ENCODE measurements at places on chromosomes 7 and 10. TPM values are rescaled to one million over a fixed set of nuclear protein-coding genes. Genes with fewer than 3 reads are reported as not detected.

GRCh38 chr7:31529103-31529502, 15.2 kb downstream of the ITPRID1 start:
- no peak for DNase-seq
- H3K4me3 ChIP-seq, result no peak overlapping the region
- H3K4me1 ChIP-seq, result no peaks in the 10 kb centered on the region
- no peaks in the 10 kb centered on the region for H3K27me3 ChIP-seq
- no peaks in the 10 kb centered on the region for H3K36me3 ChIP-seq

- DNase-seq, result no peak
- H3K36me3 ChIP-seq, result peaks cover 6% of the 10 kb centered on the region
- peak overlapping the region; percentile 95 for H3K27ac ChIP-seq
- peaks cover 21% of the 10 kb centered on the region for H3K4me1 ChIP-seq
Observed at GRCh38 chr7:73683788-73684693, 644 bp downstream of the BUD23 start.

- no peak overlapping the region for H3K4me3 ChIP-seq
- peaks cover 79% of the 10 kb centered on the region for H3K27me3 ChIP-seq
- no peak overlapping the region for H3K27ac ChIP-seq
- DNase-seq, result no peak
- no peaks in the 10 kb centered on the region for H3K4me1 ChIP-seq
Observed at GRCh38 chr7:25879799-25880198, 272.2 kb upstream of the NFE2L3 start.

- no peaks in the 10 kb centered on the region for H3K36me3 ChIP-seq
- H3K27ac ChIP-seq, result no peak overlapping the region
- peaks cover 4% of the 10 kb centered on the region for H3K4me1 ChIP-seq
- peaks cover 13% of the 10 kb centered on the region for H3K27me3 ChIP-seq
- no peak for DNase-seq
- no peak overlapping the region for H3K4me3 ChIP-seq
Observed at GRCh38 chr7:95686109-95686508, 86.2 kb upstream of the DYNC1I1 start.

DNA sequence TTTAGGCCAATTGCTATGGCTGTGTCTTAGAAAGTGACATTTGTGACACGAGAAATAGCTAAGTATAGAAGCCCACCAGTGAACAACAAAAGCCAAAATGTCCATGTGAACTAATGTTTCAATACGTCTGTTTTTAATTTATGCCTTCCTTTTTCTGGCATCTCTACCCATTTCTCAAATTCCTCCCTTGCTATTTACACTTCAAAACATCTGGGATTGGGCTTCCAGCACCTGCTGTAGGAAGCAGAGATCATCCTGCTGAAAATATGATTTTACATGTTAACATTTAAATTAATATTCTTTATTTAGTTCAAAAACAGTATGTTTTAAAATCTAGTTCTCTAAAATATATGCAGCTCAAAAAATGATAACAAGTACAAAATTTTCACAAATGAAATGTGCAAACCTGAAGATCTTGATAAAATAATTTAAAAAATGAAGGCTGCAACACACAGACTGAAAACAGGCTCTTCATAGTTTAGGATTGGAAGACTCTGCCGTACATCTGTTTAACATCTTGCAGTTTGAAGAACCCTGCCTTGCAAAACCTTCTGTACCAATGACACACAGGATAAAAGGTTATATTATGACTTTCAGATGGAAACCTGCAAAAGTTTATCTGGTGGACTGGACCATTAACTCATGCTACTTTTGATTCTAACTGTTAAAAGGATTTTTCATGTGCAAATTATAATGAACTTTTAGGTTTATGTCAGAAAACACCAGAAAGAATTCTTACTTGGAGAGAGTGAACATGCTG, 408.4 kb downstream of the SUGCT start:
- H3K36me3 ChIP-seq, result no peaks in the 10 kb centered on the region
- H3K4me1 ChIP-seq, result no peaks in the 10 kb centered on the region
- no peak overlapping the region for H3K4me3 ChIP-seq
- DNase-seq, result no peak
- no peak overlapping the region for H3K27ac ChIP-seq

- peaks cover 2% of the 10 kb centered on the region for H3K36me3 ChIP-seq
- no peak for DNase-seq
- no peak overlapping the region for H3K27ac ChIP-seq
Observed at GRCh38 chr7:101699399-101699798, 70.3 kb upstream of the MYL10 start.

DNA sequence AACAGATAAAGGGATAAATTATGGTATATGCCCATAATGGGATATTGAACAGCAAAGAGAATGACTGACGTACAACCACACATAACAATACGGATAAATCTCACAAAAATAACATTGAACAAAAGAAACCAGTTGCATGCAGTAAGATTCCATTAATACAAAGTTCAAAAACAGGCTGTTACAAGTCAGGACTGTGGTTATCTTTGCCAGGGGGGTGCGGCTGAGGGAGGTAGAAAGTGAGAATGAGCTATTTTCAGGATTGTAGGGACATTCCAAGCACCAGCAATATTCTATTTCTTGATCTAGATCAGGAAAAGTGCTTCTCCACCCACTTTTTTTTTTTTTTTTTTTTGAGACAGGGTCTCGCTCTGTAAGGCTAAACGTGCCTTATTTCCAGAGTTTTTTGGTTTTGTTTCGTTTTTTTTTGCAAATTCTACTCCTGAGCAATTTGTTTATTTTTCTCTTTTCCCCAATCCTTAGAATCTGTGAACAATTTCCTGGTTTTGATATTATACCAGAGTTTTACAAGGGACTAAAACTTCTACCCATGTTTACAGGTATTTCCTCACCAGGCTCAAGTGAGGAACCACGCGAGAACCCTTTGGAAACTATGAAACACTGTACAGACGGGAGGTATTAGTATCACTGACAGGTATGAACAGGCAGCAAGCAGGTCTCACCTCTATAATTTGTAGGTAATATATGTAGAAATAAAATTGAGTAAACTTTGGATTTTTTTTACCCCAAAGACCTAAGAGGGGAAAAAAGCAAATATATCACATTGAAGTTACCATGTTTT, 9.9 kb downstream of the SMURF1 start:
- no peak for DNase-seq
- H3K4me1 ChIP-seq, result peaks cover 41% of the 10 kb centered on the region
- H3K27me3 ChIP-seq, result no peaks in the 10 kb centered on the region

GRCh38 chr10:112213098-112213823, 29.7 kb upstream of the GPAM start:
- H3K27ac ChIP-seq, result no peak overlapping the region
- DNase-seq, result no peak
- peaks cover 4% of the 10 kb centered on the region for H3K4me1 ChIP-seq

DNA sequence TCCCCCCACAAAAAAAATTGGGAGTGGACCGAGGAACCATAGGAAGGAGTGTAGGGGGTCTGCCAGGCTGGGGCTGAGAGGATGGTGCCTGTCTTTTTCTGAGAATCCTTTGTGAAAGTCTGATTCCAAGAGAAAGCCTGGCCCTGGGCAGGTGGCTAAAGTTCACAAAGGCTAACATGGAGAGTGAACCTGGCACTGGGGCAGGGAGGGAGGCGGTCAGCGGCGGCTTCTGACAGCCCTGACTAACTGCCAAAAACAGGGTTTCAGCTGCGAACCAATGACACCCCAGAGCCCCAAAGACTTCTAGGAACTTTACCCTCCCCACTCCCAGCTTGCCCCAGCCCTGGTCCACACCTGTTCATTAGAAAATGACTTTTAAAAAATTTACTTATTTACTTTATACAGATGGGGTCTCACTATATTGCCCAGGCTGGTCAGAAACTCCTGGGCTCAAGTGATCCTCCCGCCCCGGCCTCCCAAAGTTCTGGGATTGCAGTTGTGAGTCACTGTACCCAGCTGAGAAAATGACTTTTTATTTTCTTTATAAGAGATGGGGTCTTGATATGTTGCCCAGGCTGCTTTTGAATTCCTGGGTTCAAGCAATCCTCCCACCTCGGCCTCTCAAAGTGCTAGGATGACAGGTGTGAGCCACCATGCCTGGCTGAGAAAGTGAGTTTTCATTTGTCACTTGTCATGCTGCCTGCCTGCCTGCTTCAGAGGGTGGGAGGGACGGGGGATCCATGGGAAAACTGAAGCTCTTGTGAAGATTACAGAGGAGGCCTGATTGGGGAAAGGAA, 61.0 kb upstream of the DUSP5 start:
- H3K4me3 ChIP-seq, result no peak overlapping the region
- peaks cover 7% of the 10 kb centered on the region for H3K4me1 ChIP-seq
- H3K36me3 ChIP-seq, result no peaks in the 10 kb centered on the region
- DNase-seq, result no peak

GRCh38 chr7:79434098-79434497, 19.4 kb downstream of the MAGI2 start:
- H3K36me3 ChIP-seq, result no peaks in the 10 kb centered on the region
- no peaks in the 10 kb centered on the region for H3K27me3 ChIP-seq
- no peak for DNase-seq
- H3K4me1 ChIP-seq, result no peaks in the 10 kb centered on the region

DNA sequence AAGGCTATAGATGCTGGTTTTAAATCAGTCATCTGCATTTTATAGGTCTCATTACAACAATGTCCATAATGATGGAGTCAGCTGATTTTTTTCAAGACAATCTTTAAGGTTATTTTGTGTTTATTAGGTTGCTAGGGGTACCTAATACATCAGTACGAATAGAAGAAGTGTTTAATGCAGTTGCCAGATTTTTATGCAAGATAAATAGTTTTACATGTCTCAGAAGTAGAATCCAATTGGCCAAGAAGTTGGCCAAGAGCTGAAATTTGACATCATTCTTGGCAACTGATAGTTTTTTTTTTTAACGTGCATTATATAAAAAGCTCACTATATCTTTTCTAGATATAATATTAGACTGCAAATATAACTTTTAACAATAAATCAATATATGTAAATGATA, 208.5 kb downstream of the TRIL start:
- H3K4me3 ChIP-seq, result no peak overlapping the region
- no peak for DNase-seq
- no peaks in the 10 kb centered on the region for H3K36me3 ChIP-seq
- H3K27ac ChIP-seq, result no peak overlapping the region
- H3K4me1 ChIP-seq, result no peaks in the 10 kb centered on the region
- peaks cover 29% of the 10 kb centered on the region for H3K27me3 ChIP-seq

- H3K4me3 ChIP-seq, result peak overlapping the region; percentile 9
- H3K27me3 ChIP-seq, result no peaks in the 10 kb centered on the region
- DNase-seq, result no peak
- H3K27ac ChIP-seq, result no peak overlapping the region
- H3K4me1 ChIP-seq, result peaks cover 7% of the 10 kb centered on the region
- peaks cover 3% of the 10 kb centered on the region for H3K36me3 ChIP-seq
Observed at GRCh38 chr7:36180121-36180520, 27.1 kb downstream of the EEPD1 start.

DNA sequence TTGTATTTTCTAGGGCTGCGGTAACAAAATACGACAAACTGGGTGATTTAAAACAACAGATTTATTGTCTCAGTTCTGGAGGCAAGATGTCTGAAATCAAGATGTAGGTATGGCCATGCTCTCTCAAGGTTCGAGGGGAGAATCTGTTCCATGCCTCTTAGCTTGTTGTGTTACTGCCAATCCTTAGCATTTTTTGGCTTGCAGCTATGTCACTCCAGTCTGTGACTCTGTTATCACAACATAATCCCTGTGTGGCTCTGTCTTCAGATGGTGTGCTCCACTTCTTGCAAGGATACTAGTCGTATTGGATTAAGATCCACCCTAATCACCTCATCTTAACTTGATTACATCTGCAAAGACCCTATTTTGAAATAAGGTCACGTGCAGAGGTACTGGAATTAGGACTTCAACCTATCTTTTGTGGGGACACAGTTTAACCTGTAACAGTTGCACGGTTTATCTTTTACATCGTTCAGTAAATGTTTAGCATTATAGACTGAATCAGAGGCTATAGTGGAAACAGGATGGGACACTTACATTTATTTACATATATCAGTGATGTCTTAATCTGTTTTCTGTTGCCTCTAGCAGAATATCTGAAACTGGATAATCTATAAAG, 3.1 kb downstream of the C1GALT1 start:
- H3K27me3 ChIP-seq, result no peaks in the 10 kb centered on the region
- no peaks in the 10 kb centered on the region for H3K36me3 ChIP-seq
- peaks cover 28% of the 10 kb centered on the region for H3K4me1 ChIP-seq
- peak overlapping the region; percentile 74 for H3K27ac ChIP-seq

- no peak for DNase-seq
- peaks cover 97% of the 10 kb centered on the region for H3K27me3 ChIP-seq
- H3K36me3 ChIP-seq, result peaks cover 13% of the 10 kb centered on the region
- H3K4me1 ChIP-seq, result peaks cover 14% of the 10 kb centered on the region
- peak overlapping the region; percentile 7 for H3K4me3 ChIP-seq
Observed at GRCh38 chr7:97017192-97018125, 7.2 kb downstream of the DLX5 start.

DNA sequence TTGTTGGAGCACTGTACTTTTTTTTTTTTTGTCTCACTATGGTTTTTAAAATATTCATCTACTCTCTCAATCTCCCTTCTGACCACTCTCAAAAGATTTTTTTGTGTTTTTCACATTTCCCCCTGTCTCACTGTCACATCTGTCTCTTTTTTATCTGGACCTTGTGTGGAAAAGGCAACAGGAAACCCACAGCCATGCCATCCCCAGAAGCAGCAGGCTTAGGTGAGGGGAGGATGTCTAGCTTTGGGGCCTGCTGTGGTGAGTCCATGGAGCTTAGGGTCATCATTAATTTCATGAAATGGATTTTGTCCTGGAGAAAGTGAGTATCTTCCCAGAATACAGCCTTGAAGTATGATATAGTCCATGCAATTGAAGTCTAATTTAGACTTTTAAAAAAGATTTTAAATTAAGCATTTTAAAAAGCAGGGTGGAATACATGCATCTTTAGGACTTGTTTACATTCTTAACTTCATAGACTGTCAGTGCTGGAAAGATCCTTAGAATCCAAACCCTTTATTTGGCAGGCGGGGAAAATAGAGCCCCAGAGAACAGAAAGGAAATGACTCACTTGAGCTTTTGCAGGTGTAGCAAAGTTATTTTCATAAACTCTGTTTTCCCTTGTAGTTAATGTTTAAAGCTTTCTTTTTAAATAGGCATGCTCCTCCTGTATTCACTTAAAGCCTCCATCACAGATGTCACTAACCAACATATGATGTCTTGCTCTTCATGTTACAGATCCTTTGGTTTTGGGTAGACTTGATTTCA, 25.1 kb downstream of the MINDY4 start:
- H3K27me3 ChIP-seq, result no peaks in the 10 kb centered on the region
- H3K27ac ChIP-seq, result peak overlapping the region; percentile 49
- H3K36me3 ChIP-seq, result peaks cover 2% of the 10 kb centered on the region
- no peak overlapping the region for H3K4me3 ChIP-seq
- H3K4me1 ChIP-seq, result peaks cover 5% of the 10 kb centered on the region
- DNase-seq, result no peak

- peaks cover 3% of the 10 kb centered on the region for H3K36me3 ChIP-seq
- no peak overlapping the region for H3K27ac ChIP-seq
- peaks cover 17% of the 10 kb centered on the region for H3K4me1 ChIP-seq
- DNase-seq, result no peak
- peak overlapping the region; percentile 19 for H3K4me3 ChIP-seq
Observed at GRCh38 chr10:17456032-17456548, 1.7 kb upstream of the ST8SIA6 start.

The PNLIPRP2 gene
- total RNA-seq, result not detected

The ANKRD1 gene
- total RNA-seq, result not detected

The LRRC17 gene
- not detected for total RNA-seq

The DPYSL4 gene
- 3.3 TPM for total RNA-seq

The SEC61A2 gene
- total RNA-seq, result 18.9 TPM

The OR2A12 gene
- not detected for total RNA-seq

The NUDT13 gene
- total RNA-seq, result 0.86 TPM

The NUTM2A gene
- total RNA-seq, result 1.7 TPM

All from T-helper 17 cell (primary cell).